Stimulated activated CD8-positive, alpha-beta memory T cell treated with anti-CD3 and anti-CD28 coated beads, Interleukin-12 subunit alpha, Interleukin-12 subunit beta, amount 100 ng/mL, for 1 hour (primary cell): ENCODE measurements at places on chromosomes 6 and 20.

DNA sequence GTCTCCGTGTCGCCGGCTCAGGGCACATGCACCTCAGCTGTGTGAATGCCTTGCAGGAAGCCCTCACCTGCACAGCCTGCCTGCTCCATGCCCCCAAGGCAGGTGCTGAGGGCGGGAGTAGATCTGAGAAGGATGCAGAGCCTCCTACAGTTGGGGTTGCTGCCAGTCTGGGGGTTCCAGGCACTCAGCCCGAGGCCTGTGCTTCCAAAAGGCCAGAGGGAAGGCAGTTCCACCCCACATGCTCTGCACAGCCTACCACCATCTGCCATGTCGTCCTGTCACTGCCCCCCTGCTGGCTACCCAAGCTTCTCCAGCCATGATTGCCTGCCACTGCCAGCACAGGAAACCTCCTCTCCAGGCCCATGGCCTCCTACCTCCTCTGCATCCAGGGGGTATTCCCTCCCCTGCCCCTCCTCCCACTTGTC is 19.3 kb downstream of the ACSS1 start:
- DNase-seq, result no peak

DNA sequence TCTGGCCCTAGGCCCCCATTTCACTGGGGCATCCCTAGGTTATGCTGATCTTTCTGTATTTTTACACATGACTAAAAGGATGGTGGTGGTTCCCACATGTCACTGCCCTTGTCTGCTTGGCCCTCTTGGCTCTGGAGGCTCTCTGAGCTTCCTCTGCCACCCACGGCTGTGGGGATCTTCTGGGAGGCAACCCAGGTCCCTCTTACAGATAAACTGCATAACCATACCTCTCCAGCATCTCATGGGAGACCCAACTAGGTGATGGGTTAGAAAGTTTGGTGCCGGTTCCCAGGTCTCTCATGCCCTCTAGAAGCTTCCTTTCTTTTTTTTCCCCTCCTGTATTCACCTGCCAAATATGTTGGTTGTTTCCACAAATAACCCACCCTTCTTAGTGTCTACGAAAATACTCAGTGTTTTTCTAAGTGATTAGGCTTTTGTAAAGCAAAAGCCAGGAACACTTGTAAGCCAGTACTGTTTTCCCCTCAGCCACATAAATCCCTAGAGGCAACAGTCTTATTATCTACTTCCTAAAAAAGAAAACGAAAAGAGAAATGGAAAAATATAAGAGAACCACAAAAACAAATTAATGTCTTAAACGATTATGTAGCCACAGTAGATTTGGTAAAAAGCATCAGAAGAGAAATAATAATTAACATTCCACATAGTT is 71.7 kb upstream of the SMLR1 start:
- no peak for DNase-seq

- DNase-seq, result no peak
Measured at GRCh38 chr20:35641743-35642142, 23.0 kb downstream of the CPNE1 start.

DNA sequence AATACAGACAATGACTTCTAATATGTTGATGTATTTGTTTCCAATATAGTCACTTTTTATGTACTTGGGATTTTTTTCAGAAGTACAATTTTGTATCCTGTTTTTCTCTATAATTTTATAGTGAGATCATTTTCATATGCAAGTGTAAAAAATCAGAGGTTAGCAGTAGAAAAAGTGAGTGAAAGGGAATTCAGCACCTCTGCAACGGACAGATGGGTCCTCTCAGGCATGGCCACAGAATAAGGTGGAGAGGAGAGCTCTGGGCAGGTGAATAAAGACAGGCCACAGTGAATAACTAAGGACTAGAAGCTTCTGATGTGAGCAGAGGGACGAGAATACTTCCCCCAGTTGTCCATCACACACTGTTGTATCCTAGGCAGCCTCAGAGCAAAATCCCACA is 210.1 kb upstream of the CNR1 start:
- no peak for DNase-seq

GRCh38 chr6:134503585-134504281 is 185.8 kb upstream of the SGK1 start:
- DNase-seq, result no peak

DNA sequence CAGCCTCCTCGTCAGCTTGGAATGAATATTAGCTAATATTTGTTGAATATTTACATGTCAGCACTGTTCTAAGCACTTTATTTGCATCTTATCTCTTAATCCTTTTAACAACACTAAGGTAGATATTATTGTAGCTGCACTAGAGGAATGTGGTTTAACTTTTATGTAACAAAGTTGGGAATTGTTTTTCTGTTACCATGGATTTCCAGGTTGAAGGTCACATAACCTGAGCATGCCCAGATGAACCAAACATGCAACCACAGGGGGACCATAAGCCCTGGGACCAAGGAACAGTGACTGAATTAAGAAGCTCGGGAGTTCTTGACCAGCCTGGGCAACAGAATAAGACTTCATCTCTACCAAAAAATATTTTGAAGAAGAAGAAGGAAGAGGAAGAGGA is 29.1 kb upstream of the YWHAB start:
- no peak for DNase-seq

DNA sequence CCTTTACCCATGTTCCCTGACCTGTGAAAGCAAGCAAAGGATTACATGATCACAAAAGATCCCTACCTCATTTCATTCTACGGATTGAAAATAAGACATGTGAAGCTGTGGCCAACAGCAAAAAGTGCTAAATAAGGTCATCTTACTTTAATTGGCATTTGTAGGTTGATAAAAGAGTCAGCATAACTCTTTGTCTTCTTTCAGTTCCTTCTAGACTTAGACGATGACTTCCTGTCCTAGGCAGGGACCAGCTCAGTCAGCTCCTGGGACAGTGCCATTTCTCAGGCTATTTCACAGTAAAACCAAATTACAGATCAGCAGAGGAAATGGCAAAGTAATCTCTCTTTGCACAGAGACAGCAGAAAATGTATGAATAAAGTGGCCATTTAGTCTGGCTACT is 480.7 kb downstream of the RFPL4B start:
- no peak for DNase-seq

- DNase-seq, result no peak
Measured at GRCh38 chr20:48090314-48090713, 305.0 kb upstream of the SULF2 start.

GRCh38 chr20:58463256-58463655 is 51.9 kb downstream of the APCDD1L start:
- no peak for DNase-seq

GRCh38 chr6:135129136-135129856 is 51.8 kb upstream of the MYB start:
- no peak for DNase-seq

DNA sequence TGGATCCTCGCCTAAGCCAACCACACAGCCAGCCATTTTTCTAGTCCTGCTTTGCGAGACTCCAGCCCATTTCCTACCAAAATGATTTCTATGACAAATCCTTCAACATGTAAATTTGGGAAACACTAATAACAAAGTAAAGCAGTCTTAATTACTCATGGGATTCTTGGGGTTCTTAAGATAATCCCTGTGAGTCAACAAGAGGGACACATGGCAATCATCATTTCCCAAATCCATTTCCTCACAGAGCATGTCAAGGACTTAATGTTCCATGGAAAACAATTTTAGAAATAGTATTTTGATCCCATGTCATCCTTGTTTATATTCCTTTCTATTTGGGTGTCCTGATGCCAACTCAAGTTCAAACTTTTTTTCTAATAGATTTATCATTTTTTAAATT is 322.7 kb upstream of the NOX3 start:
- DNase-seq, result no peak

- DNase-seq, result no peak
Measured at GRCh38 chr6:3776881-3777507, 25.5 kb upstream of the PXDC1 start.

GRCh38 chr20:2416541-2417212 is 36.0 kb downstream of the TGM6 start:
- DNase-seq, result no peak

DNA sequence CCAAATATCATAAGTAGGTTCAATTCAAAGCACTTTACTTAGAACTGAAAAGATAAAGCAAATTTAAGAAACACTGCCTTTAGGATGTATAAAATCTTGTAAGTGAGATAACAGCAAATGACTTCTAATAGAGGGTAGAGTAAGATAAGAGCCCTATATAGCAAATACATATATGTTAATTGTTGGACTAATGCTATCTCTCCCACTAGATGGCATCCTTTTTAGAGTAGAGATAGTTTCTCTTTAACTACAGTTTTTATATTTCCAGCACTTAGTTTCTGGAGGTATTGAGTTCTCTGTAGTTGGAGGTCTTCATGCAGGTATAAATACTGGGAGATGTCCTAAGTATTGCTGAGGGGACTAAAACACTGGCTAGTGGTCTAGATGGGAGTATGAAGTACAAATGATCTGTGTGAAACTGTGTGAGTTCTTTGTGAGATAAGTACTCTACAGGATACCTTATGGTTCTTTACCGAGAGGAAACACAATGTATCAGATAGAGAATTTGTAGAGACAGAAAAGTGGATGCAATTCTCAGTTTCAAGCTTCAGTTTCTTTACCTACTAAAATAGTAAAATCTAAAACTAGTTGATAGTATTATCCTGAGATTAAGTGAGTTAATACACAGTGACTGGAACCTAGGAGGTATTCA is 399.3 kb downstream of the KHDRBS2 start:
- DNase-seq, result no peak

GRCh38 chr20:2363187-2363586 is 17.5 kb upstream of the TGM6 start:
- no peak for DNase-seq

- DNase-seq, result no peak
Measured at GRCh38 chr6:107237992-107238660, 122.8 kb upstream of the BEND3 start.

DNA sequence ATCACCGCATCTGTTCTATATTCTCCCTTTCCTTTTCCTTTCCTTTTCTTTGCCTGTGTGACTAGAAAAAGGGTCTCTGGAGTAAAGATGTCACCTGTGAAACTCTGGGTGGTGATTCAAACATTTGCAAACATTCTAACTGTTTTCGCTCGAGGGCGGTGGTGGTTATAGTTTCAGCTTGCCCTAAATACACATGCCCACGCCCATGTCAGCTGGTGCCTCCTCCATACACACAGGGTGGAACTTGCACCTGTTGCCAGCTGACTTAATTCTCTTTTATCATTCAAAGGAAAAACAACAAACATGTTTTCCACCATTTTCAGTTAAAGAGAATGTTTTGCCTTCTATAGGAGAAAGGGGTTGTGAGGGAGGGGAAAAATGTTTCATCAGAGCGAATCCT is 381.9 kb upstream of the ARID1B start:
- no peak for DNase-seq
